Aorta (tissue), 5 donors: ENCODE measurements at places on chromosomes 3 and 15. TPM values are rescaled to one million over a fixed set of nuclear protein-coding genes. Genes with fewer than 3 reads are reported as not detected.
A peak's percentile ranks its signal among the peaks of the same experiment; 100 is the strongest.

DNA sequence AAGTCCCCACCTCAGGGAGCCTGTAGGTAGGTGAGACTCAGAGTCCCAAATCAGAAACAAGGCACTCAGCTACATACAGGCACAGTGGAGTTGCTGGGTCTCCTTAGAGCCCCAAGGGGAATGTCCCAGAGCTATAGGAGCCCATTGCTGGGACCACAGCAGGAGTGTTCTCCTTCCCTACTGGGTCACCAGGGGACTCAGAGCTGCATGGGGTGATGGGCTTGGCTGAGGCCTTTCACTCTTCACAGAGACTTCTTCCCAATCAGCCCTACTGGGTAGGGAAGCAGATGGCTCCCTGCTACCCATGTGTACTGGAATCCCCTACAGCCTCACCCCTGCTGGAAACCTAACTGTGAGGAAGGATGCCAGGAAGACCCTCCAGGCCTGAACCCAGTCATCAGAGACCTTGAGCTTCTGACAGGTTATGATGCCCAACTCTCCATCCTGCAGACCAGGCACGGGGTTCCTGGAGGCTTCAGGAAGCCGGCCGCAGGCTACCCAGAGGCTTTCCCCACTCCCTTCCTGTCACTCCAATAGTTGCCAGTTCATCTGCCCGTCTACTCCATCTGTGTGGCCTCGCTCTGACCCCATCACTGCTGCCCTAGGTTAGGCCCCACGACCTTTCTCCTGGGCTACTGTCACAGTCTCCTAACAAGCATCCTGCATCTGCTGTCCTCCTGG is 24.0 kb downstream of the RASGRF1 start:
- no peaks in the 10 kb centered on the region for H3K36me3 ChIP-seq
- H3K4me3 ChIP-seq: no peak overlapping the region
- H3K27me3 ChIP-seq: no peaks in the 10 kb centered on the region
- no peak for DNase-seq
- no peak overlapping the region for H3K27ac ChIP-seq

GRCh38 chr3:95123104-95123503 is 1060.2 kb downstream of the NSUN3 start:
- H3K27ac ChIP-seq: no peak overlapping the region
- H3K27me3 ChIP-seq: no peaks in the 10 kb centered on the region
- no peak for DNase-seq
- no peaks in the 10 kb centered on the region for H3K36me3 ChIP-seq
- H3K4me3 ChIP-seq: no peak overlapping the region

DNA sequence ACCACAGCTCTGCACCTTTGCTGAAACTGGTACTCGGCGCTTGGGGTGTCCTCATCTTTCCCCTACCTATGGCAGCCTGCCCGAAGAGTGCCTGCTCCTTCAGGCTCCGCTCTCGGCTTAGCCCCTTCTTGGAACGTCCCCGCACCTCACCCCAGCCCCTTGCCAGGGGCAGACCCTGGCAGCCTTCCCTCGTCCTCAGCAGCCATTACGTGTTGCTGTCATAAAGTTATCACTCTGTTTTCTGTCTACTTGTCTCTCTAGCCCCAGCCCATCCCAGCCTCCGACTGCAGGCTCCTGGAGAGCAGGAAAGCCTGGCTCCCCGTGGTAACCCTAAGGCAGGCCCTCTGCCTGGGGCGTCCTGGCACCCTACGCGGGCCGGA is 5.1 kb upstream of the BAHD1 start:
- H3K27me3 ChIP-seq: no peaks in the 10 kb centered on the region
- H3K27ac ChIP-seq: no peak overlapping the region
- no peaks in the 10 kb centered on the region for H3K4me1 ChIP-seq
- H3K4me3 ChIP-seq: no peak overlapping the region
- no peak for DNase-seq

TRIM42 gene
- total RNA-seq: not detected

GRCh38 chr15:56821721-56822425 is 88.6 kb upstream of the ZNF280D start:
- DNase-seq: peak; percentile 68
- H3K27me3 ChIP-seq: no peaks in the 10 kb centered on the region
- H3K4me1 ChIP-seq: peaks cover 3% of the 10 kb centered on the region

- no peaks in the 10 kb centered on the region for H3K27me3 ChIP-seq
- no peak for DNase-seq
Measured at GRCh38 chr3:133330065-133330464, 69.8 kb upstream of the BFSP2 start.

DNA sequence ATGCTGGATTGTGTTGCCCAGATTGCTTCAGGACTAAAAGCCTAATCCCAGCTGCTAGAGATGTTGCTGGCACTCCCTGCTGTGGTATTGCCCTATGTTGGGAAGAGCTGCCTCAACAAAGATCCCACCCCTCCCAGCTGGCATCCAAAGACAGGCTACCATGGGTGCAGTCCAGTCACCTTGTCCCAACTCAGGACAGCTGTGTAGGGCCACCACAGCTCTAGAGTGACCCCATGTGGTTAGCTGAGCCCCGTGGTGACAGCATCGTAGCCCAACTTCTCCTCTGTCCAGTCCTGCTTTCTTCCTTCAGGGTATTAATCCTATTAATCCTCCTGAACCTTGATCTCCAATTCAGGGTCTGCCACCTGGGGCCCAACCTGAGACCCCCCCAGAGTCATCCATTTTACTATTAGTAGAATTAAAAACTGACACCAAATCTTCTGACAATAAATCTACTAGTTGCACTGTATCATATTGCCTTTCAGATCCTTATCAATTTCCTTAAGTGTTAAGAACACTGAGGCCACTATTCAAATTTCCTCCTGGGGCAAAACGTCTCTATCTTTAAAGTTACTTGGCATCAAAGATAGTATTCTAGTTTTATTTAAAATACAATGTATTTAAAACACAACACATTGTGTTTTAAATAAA is 83.5 kb downstream of the AQP9 start:
- H3K4me3 ChIP-seq: no peak overlapping the region
- H3K4me1 ChIP-seq: peaks cover 2% of the 10 kb centered on the region
- no peak for DNase-seq
- H3K36me3 ChIP-seq: no peaks in the 10 kb centered on the region
- H3K27ac ChIP-seq: no peak overlapping the region

IVD gene
- 41.7 TPM for total RNA-seq

DNA sequence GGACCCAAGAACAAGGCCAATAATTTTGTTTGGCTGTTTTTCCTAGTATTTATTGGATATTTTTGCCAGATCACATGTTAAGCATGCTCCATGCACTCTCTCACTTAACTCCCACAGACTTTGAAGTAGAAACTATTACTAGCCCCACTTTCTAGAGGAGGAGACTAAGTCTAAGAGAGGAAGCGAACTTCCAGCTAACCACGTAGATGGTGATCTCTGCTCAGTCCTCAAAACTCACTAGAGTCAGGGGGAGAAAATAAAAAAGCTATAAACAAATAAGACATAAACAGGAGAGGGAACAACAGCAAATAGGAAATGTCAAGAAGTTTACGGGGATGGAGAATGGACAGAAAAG is 481.0 kb upstream of the PROK2 start:
- H3K36me3 ChIP-seq: no peaks in the 10 kb centered on the region
- DNase-seq: no peak
- H3K4me1 ChIP-seq: no peaks in the 10 kb centered on the region
- no peaks in the 10 kb centered on the region for H3K27me3 ChIP-seq
- H3K27ac ChIP-seq: no peak overlapping the region

GRCh38 chr3:149476225-149476624 is 1.7 kb downstream of the TM4SF4 start:
- H3K4me3 ChIP-seq: no peak overlapping the region
- peaks cover 11% of the 10 kb centered on the region for H3K4me1 ChIP-seq
- H3K27me3 ChIP-seq: no peaks in the 10 kb centered on the region
- H3K36me3 ChIP-seq: no peaks in the 10 kb centered on the region

DNA sequence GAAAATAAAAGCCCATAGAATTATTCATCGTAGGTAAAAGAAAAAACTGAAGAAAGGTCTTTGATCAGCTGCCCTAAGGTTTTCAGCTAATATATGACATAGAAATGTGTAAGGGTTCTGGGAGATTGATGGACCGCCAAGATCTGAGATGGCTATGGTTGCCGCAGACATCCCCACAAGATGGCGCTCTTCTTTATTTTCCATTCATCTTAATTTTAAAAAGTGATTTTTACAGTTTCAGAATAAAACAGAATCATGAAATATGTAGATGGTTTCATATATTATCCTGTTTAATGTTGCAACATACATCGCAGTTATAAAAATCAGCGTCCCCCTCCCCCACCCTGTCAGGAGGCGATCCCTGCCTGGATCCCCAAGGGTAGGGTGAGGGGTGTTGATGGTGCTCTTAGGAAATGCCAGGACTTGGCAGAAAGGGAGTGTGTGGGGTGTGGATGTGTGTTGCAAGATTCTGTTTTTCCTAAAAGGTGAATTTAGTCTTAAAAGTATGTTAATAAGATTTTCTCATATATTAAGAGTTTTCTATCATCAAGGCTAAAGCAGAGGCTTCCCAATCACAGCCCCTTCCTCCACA is 68.8 kb downstream of the ANXA2 start:
- H3K27ac ChIP-seq: no peak overlapping the region
- no peak for DNase-seq
- peaks cover 1% of the 10 kb centered on the region for H3K4me1 ChIP-seq
- H3K27me3 ChIP-seq: no peaks in the 10 kb centered on the region
- H3K36me3 ChIP-seq: no peaks in the 10 kb centered on the region

DNA sequence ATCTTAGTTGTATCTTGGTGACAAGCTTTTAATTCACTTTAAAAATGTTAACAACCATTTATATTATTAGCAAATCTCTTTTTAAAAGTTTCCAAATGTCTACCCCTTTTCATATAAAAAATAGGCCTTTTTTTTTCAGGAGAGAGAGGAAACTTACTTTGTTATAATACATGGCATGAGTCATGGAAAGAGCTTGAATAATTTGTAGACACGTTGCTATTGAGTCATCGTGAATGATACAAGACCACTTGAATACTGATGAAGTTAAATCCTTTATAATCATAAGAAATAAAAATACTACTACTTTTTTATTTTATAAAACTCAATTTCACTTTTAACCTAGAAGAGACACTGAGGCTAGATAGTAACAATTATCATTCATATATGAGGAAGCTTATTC is 70.3 kb upstream of the BBX start:
- no peaks in the 10 kb centered on the region for H3K36me3 ChIP-seq
- H3K4me3 ChIP-seq: no peak overlapping the region
- no peaks in the 10 kb centered on the region for H3K4me1 ChIP-seq
- H3K27ac ChIP-seq: no peak overlapping the region
- DNase-seq: no peak

GRCh38 chr3:158395421-158395820 is 175.6 kb upstream of the MLF1 start:
- no peak for DNase-seq
- no peaks in the 10 kb centered on the region for H3K36me3 ChIP-seq
- no peaks in the 10 kb centered on the region for H3K4me1 ChIP-seq
- no peak overlapping the region for H3K27ac ChIP-seq

DNA sequence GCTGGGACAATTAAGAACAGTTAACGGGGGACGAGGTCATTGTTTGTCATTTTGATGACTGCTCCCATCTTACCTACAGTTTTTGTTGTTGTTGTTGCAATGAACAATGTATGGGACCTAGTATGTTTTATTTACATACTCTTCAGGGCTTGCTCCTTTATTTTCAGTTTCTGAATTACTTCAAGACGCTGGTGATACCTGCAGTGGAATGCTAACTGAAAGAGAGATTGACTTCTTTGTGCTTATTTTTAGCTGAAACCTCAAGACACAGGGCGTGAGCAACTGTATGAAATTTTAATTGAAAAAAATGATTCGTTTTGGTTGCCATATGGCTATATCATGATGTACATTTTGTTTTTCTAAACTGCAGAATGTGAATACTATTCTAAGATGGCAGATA is 297.9 kb downstream of the EDEM1 start:
- H3K4me3 ChIP-seq: no peak overlapping the region
- no peak overlapping the region for H3K27ac ChIP-seq
- no peaks in the 10 kb centered on the region for H3K4me1 ChIP-seq
- no peaks in the 10 kb centered on the region for H3K36me3 ChIP-seq

GPR27 gene
- total RNA-seq: 2.1 TPM

LMAN1L gene
- total RNA-seq: not detected

DNA sequence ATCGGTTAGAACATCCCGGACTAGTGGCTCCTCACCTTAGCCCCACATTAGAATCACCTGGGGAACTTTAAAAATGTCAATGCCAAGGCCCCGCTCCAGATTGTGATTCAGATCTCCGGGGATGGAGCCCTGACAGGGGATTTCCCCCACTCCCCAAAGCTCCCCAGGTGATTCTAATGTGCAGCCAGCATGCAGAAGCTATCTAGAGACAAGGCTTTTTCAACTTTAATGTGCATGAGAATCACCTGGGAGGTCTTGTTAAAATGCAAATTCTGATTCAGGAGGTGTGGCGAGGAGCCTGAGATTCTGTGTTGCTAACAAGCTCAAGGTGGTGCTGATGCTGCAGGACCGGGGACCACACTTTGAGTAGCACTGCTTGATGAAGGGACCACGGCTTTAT is 156.7 kb downstream of the RAB11A start:
- H3K4me3 ChIP-seq: no peak overlapping the region
- H3K27ac ChIP-seq: no peak overlapping the region
- no peaks in the 10 kb centered on the region for H3K36me3 ChIP-seq
- H3K4me1 ChIP-seq: no peaks in the 10 kb centered on the region
- DNase-seq: no peak

DNA sequence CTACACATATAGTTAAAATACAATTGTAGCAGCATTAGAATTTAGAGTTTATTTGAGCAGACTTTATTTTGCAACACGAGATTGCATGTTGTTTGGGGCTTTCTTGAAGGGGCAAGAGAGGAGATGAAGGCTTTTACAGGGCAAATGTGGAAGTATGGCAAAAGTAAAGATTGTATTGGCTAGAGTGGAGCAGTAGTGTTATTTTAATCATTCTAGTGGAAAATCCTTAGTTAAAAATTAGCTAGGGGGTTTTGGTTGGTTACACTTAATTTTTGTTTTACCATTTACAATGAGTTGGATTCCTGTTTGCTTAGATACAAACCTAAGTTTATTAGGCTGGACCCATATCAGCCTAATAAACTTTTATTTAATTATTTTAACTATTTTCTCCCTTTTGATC is 4.6 kb downstream of the OR5H15 start:
- no peaks in the 10 kb centered on the region for H3K36me3 ChIP-seq
- no peaks in the 10 kb centered on the region for H3K27me3 ChIP-seq
- H3K4me3 ChIP-seq: no peak overlapping the region
- DNase-seq: no peak

GOLGA6B gene
- not detected for total RNA-seq

DNA sequence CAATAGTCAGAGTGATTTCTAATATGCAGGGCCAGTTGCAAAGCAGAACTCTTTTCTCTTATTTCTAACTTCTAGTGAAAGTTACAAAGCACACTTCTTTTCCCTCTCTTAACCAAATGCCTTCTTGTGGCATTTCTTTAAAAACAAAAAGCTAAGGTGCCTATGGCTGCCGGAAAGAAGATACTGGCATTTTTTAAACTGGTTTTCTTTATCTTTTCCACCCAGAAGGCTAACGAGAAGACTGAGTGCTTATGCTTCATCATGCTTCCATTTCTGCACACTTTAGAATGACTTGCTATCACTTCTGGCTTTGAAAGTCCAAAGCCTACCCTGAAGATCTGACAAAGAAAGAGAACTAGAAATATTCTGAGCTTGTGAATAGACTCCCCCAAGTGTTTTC is 141.3 kb downstream of the P2RY1 start:
- DNase-seq: no peak
- H3K27ac ChIP-seq: no peak overlapping the region
- H3K4me3 ChIP-seq: no peak overlapping the region
- H3K27me3 ChIP-seq: no peaks in the 10 kb centered on the region
